AG04449 (cell line): ENCODE measurements at places on chromosomes 7 and 10.

DNA sequence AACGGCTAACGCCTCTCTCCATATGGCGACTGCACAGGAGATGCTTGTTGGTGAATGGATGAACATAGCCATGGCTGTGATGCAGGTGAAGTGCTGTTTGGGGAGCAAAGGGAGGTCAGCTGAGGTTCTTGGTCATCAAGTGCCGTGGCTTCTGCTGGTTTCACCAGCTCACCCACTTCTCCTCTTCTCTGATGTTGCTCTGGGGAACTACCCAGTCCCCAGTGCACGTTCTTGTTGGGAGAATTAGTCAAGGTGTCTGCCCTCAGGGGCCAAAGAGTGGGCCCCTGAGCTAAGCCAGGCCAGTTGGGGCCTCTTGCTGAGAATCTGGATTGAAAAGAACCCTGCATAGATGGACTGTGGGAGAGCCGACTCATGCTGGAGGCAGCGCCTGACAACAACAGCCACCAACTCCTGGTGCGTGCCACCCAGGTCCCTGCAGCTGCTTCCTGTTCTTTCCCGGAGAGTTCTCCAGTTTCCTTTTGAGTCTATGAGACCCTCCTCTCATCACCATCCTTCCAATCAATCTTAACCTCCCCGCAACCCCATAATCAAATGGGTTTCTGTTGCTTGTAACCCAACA, 3.0 kb downstream of the BTBD16 start:
- DNase-seq, result no peak

DNA sequence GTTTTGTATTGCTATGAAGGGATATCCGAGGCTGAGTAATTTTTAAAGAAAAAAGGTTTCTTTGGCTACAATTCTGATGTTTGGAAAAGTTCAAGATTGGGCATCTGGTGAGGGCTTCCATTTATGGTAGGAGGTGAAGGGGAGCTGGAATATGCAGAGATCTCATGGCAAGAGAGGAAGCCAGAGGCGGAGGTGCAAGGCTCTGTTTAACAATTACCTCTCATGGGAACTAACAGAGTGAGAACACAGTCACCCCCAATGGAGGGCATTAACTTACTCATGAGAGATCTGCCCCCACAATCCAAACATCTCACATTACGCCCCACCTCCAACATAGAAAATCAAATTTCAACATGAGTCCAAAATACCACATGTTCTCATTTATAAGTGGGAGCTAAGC, 62.0 kb downstream of the AKR1D1 start:
- DNase-seq, result no peak

DNA sequence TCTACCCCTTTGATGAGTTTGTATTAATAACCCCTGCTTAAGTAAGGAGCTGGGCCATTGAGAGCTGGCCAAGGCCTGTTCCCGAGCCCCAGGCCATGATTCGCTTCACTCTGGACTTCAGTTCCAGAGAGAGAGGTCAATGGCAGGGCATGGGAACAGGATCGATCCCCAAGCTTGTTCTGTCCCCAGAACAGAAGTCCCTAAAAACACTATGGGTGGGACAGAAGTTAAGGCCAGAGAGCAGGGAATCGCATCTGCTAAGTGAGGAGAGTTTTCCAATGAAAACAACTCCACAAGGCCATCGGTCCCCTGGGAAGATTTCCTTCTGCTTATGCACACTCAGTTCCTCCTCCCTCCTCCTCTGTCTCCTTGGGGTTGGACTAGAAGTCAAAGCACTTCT, 159.6 kb downstream of the LSM5 start:
- no peak for DNase-seq

- DNase-seq, result no peak
Measured at GRCh38 chr7:51973071-51973470, 656.5 kb upstream of the COBL start.

GRCh38 chr7:140263277-140263676, 86.5 kb upstream of the KDM7A start:
- DNase-seq, result no peak

DNA sequence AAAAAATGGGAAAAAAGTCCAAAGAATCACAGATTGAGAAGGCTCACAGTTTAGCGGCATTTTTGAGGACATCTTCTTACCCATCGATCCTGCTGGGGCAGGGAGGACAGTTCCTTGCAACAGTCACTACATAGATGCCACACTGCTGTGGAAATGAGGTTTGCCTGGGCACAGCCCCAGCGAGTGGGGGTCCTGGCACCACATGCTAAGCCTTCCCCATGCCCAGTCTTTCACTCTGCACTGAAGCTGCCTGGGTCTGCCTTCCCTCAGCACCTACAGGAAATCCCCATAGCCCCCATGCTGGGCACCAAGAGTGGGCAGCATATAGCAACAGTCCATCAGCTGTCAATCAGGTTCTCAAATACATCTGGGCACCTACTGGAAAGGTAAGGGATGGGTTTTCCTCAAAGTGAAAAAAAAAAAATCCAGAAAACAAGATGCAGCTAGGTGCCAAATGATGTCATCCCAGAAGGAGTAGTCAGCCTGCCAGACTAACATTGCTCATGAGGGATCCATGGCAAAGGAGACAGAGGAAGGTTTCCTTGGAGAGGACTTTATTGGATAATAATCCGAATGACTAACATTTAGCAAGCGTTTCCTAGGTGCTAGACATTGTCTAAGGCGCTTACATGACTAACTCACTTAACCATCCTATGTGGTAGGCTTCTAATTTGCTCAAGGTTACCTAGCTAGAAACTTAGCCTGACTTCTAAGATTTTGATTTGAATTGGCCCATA, 125.7 kb upstream of the CXCL12 start:
- peak; percentile 50 for DNase-seq

GRCh38 chr7:100369105-100369504, 4.2 kb upstream of the PILRA start:
- no peak for DNase-seq

- DNase-seq, result no peak
Measured at GRCh38 chr7:154302380-154302779, 250.2 kb downstream of the DPP6 start.

DNA sequence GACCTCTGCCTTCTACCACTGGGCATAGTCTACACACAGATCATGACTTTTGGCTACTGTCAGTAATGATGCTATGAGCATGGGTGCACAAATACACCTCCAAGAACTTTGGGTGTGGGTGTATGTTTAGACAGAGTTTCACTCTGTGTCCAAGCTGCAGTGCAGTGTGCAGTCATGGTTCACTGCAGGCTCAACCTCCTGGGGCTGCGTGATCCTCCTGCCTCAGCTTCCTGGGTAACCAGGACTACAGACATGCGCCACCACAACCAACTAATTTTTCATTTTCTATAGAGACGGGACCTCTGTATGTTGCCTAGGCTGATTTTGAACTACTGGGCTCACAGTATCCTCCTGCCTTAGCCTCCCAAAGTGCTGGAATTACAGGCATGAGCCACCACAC, 194.4 kb downstream of the NSUN6 start:
- no peak for DNase-seq

- no peak for DNase-seq
Measured at GRCh38 chr7:143973870-143974416, 19.3 kb downstream of the OR2F1 start.

DNA sequence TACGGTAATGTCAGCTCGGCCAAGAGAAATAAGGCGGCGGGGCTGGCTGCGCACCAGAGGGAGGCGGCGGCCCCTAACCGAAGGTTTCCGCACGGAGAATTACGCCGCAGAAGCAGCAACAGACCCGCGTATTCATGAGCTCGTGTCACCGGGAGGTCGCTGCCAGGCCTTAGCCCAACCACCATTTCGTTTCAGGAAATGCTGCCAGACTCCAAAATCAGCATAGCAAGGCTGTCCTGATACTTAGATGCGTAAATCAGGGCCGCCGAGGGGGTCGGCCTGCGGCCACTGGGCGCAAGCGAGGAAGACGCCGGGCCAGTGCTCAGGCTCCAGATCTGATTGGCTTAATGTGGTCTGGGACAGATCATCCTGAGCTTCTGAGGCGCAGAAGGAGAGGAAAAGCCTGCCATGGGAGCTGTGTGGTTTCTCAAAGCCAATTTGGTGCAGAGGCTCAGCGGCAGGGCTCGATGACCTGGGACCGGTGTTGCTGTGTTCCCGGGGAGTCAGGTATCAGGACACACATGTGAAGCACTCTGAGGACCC, 247.9 kb downstream of the BAMBI start:
- no peak for DNase-seq

DNA sequence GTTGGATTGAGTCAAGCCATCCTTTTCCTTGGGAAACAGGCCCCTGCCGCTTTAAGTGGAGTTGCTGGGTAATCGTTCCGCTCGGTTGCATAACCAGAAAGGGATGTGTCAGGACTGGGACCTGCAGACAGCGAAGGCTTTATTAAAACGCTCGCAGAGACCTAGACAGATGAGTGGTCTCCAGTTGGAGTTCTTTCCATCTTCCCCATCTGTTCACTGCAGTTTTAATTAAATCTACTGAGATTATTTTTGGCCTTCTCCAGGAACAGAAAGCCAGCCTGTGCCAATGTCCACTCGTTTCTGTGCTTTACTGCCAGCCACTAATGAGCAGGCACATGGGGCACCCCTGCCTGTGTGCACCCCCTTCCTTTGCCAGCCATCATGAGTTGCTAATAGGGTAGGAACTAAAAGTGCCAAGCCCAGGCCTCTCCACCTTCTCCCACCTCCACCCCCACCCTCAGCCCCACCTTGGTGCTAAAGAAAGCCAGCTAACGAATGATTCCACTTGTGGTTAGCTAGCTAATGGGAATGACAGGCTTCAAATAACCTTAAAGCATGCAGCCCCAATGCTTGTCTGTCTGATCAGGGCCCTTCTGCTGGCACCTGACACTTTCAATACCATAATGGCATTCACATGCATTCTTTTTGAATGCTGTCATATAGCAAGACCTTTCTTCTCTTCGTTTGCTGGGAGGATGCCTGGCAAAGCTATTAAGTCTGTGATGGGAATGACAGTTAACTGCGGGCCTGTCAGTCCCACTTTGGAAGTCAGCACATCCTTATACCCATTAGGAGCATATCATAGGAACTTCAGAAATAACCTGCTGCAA, 556.8 kb upstream of the GALNT17 start:
- DNase-seq, result no peak
